ENCODE measurements at places on chromosomes 2 and 18.

- DNase-seq, result no peak
Measured at GRCh38 chr2:134683561-134684112, 35.2 kb downstream of the TMEM163 start.

- DNase-seq, result no peak
Measured at GRCh38 chr2:168650781-168651180, 151.7 kb upstream of the NOSTRIN start.

DNA sequence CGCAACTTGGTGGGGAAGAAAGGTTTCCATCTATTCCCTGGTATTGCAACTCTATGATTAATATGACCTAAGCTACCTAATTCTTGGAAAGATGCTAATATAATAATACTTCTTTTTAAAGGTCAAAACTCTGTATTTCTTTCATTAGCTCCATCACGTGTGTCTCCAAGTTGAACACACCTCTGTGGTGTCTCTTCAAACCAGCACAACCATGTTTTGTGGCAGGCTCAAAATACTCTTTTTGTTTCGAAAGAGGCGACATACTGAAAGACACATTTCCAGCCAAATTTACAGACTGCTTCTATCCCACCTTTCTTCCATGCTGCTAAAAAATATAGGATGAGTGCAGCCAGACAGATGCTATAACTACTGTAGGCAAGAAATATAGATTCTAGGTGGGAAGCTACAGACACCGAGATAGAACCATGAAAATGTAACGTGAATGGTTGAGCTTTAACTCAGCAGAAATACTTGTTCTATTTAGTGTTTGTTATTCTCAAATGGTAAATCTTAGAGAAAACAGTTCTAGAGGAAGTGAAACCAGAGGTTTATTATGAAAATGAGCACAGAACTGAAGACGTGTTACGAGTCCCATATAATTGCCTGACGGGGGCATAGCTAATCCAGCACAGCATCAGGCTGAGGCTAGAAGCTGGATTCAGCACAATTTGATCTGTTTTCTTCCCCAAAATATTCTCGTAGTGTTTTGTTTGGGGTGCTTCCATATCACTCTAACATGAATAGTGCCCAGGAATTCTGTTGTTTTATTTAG is 991.5 kb upstream of the FANCL start:
- DNase-seq, result no peak

GRCh38 chr2:190755772-190756415 is 107.0 kb downstream of the NAB1 start:
- no peak for DNase-seq

- DNase-seq, result no peak
Measured at GRCh38 chr2:62147610-62148301, 48.2 kb upstream of the B3GNT2 start.

- no peak for DNase-seq
Measured at GRCh38 chr2:38500283-38500634, 102.5 kb downstream of the HNRNPLL start.

DNA sequence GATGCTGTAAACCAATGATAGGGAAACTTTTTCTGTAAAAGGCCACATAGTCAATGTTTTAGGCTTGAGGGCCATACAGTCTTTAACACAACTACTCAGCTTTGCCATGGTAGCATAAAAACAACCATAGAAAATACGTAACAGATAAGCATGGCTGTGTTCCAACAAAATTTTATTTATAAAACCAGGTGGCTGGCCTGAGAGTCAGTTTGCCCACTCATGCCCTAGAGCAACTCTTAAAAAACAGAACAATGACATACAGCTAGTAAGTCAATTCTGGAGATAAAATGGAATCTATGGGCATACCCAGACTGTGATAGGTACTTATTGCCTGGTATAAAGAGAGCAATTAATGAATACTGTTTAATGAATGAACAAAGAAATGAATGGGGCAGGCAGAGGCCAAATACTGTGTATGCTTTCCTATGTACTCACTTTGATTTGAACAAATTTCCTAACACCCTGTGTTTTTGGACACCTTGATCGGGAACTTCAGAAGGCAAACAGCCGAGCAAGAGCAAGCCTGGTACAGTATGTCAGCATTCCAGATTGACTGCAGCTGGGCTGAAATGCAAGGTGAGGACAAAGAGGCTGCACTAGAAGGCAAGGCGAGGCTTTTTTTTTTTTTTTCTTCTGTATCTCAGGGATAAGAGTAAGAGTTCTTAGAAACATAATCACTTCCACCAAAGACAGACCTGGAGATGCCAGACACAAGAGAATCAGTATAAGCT is 315.3 kb downstream of the CLIP4 start:
- DNase-seq, result no peak

- DNase-seq, result peak; percentile 44
Measured at GRCh38 chr2:241540771-241541561, 17.6 kb upstream of the BOK start.

DNA sequence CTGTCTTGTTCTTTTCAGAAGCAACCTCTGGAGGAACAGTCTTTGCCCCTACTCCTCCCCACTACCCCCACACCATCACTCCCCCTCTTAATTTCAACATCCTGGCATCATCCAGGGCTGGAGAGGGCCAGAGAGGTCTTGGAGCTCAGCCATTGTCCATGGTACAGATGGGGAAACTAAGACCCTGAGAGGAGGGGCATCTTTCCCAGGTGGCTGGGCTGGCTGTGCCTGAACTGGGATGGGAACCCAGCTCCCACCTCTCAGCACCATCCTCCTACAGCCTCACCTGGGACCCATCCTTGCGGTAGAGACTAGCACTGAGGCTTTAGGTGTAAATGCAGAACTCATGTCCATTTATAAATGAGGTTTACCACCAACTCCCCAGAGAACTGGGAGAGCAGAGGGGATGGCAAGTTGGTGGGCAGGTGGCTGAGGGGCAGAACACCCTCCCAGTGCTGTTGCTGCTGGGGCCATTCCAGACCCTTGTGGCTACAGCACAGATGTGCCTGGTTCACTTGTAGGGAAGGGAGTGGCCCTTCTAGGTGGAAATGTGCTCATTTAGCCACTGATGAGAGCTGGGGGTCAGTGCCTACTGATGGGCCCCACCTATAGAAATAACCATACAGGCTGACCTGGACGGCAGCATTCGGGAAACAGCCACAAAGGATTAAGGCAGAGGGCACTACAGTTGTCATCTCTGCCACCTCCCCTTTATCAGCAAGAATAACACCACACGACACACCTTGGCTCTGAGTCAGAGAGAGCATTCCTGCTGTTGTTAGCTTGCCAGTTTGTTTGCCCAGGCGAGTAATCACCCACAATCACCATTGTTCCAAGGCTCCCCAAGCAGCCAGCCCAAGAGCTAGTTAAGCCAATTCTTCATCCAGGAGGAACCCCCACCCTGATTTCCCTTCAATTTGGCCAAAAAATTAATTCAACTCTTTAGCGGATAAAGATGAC is 2.1 kb downstream of the MLPH start:
- no peak for DNase-seq

GRCh38 chr2:142872882-142873724 is 4.4 kb upstream of the KYNU start:
- DNase-seq, result no peak

- DNase-seq, result no peak
Measured at GRCh38 chr2:235494716-235495372, 1.0 kb downstream of the AGAP1 start.

- no peak for DNase-seq
Measured at GRCh38 chr2:69007169-69007568, 5.8 kb upstream of the ANTXR1 start.

GRCh38 chr2:27147935-27148334 is 869 bp upstream of the TCF23 start:
- no peak for DNase-seq

- no peak for DNase-seq
Measured at GRCh38 chr2:5942204-5942603, 250.0 kb downstream of the SOX11 start.

All from NCI-H774 (cell line).